ENCODE measurements at places on chromosomes 16 and 17. TPM values are rescaled to one million over a fixed set of nuclear protein-coding genes. Genes with fewer than 3 reads are reported as not detected.

Gene C16orf89
- total RNA-seq, result not detected

DNA sequence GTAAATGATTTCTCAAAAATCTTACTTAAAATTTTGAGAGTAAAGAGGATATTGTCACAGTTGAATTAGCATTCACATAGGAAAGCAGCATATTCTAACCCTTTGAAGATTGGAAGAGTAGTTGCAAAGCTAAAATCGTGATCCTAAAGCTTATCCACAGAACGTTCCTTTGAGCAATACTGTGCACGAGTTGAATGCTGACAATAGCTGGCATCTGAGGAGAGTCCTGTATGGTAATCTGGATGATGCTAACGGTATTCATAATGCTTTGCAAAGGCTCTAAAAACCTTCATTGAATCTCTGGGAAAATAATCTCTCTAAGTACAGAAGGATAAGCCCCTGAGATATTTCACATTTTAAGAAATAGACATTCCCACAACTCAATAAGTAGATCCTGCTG lies 354.6 kb downstream of the CDH8 start:
- DNase-seq, result no peak

GRCh38 chr17:66492080-66492479 lies 189.7 kb downstream of the PRKCA start:
- DNase-seq, result no peak

GRCh38 chr17:21061158-21061835 lies 18.5 kb upstream of the USP22 start:
- no peak for DNase-seq

DNA sequence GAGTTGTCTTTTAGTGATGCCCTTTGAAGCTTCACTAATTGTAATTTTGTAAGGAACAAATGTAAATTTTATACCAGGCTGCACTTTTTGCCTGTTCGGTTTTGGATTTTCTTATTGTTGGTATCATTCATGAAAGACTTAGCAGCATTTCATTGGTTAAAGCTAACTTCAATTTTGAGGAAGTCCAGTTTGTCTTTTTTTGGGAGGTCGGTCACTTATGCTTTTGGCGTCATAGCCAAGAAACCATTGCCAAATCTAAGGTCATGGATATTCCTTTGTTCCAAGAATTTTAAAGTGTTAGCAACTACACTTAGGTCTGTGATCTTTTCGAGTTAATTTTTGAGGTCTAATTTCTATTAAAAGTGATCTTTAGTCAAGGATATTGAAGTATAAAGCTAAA lies 77.1 kb downstream of the PRKCA start:
- no peak for DNase-seq

GRCh38 chr17:59558953-59559352 lies 6.5 kb upstream of the DHX40 start:
- DNase-seq, result peak; percentile 48

DNA sequence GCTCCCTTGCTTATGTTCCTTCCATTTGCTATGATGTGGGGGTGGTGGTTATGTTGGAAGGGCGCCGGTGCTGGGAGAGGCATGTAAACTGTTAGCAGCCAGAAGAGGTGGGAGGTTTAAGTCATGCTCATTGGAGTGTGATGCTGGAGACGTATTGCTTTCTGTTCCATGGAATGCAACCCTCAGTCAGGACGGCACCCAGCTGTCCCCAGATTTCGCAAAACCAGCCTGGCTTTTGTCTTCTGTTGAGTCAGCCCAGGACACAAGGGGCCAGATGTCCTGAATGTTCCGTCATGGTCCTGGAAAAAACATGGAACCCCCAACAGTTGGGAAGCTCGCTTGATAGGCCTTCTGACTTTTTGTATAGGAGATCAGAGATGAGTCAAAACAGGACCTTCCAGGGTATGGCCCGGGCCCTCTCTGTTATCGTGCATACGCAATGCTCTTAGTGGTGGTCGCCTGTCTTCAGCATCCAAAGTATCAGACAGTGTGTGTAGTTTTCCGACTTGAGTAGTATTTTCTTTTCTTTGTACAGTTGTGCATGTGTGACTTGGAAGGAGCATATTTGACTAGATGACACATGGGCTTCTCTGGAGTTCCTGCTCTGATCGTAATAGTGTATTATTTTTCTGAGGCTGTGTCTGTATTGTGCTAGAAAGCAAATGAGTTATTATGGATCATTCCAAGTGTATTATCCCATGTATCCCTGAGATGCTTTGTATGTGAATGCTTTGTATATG lies 201.9 kb downstream of the SNX29 start:
- peak; percentile 90 for DNase-seq

- DNase-seq, result no peak
Measured at GRCh38 chr17:57511475-57512123, 233.5 kb downstream of the CCDC182 start.

- peak; percentile 56 for DNase-seq
Measured at GRCh38 chr16:55000595-55000994, 69.9 kb downstream of the IRX5 start.

DNA sequence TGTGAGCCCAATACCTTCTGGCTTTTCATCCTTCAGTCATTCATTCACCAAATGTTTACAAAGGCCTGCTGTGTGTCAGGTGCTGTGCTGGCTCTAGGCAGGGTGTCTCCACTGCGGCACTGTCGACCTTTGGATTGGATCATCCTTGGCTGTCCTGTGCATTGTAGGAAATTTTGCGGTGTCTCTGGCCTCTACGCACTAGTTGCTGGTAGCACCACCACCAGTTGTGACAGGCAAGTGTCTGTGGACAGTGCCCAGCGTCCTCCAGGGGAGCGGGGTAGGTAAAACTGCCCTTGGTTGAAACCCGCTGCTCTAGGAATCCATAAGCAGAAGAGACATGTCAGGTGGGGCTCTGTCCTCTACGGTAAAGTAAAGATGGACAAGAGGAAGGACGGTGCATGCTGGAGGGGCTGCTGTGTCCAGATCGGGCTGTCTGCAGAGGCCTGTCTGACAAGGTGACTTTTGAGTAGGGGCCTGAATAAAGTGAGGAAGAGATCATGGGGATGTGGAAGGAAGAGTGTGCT lies 123.7 kb downstream of the SNX29 start:
- DNase-seq, result no peak

Gene GRIN2A
- not detected for total RNA-seq

DNA sequence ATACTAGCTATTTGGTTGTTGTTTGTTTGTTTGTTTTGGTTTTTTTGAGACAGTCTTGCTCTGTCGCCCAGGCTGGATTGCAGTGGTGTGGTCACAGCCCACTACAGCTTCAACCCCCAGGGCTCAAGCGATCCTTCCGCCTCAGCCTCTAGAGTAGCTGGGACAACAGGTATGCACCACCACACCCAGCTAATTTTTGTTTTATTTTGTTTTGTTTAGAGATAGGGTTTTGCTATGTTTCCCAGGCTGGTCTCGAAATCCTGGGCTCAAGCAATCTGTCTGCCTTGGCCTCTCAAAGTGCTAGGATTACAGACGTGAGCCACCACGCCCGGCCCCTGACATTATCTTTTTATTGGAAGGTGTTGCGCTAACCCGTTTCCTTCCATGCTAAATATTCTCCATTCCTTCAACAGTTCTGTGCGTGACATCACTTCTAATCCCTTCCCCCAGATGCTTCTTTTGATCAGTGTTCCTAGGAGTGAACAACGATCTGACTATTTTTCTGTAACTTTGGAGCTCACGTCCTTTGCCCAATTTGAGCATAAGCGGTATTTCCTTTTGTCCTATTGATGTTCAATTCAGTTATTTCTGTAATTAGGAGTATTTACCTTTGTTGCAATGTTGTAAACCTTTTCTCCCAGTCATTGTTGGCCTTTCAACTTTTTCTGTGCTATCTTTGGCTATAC lies 30.2 kb upstream of the EMP2 start:
- no peak for DNase-seq

DNA sequence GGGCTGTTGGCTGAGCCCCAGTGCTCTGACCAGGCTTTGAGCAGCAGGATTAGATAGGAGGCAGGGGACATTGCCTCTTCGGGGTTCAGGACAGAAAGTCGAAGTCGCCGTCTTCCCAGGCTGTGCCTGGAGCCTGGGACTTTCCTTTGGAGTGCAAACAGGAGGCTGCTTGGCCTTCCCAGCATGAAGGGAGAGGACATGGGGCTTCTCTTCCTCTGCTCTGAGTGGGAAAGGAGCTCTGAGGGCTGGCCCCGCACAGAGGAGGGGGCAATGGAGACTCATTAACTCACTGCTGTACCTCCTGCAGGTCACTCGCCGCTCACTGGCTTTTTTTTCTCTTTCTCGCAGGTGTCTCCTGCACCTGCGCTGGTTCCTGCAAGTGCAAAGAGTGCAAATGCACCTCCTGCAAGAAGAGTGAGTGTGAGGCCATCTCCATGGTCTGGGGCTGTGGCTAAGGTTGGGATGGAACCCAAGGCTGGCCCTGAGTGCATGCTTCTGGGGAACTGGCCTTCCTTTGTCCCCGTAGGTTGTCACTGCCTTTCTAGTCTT lies 642 bp downstream of the MT1F start:
- no peak for DNase-seq

Gene HYDIN
- not detected for total RNA-seq

DNA sequence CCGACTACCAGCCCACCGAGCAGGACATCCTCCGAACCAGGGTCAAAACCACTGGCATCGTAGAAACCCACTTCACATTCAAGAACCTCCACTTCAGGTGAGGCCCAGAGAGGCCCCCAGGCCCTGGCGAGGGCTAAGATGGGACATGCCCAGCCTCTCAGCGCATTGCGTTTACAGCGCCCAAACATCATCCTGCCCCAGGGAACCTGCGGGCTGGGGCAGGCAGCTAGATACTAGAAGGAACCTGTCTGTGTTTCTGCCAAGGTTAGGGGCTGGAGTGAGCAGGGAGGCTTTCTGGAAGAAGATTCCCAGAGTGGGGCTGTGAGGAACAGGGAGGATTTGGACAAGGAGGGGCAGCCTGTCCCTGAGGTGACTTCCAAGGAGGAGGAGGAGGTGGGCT lies 90.6 kb downstream of the AMFR start:
- no peak for DNase-seq

Measured in GM23248 (cell line).